ENCODE measurements at places on chromosomes 1 and 21. TPM values are rescaled to one million over a fixed set of nuclear protein-coding genes. Genes with fewer than 3 reads are reported as not detected.

Gene TACSTD2
- total RNA-seq: 0.52 TPM

Gene OR2T1
- not detected for total RNA-seq

Gene AKNAD1
- not detected for total RNA-seq

Gene RORC
- 20.5 TPM for total RNA-seq

Gene EVA1C
- total RNA-seq: 7.3 TPM

Gene NID1
- total RNA-seq: 8.8 TPM

Gene TNFSF18
- total RNA-seq: not detected

Gene AMY1B
- not detected for total RNA-seq

Gene TDRD5
- 2.4 TPM for total RNA-seq

Gene GUK1
- 178 TPM for total RNA-seq

Gene PARP1
- total RNA-seq: 96.3 TPM

Gene VWA1
- 43.5 TPM for total RNA-seq

All from colonic mucosa (tissue), 4 donors.